Stimulated activated CD4-positive, alpha-beta T cell treated with anti-CD3 and anti-CD28 coated beads, TNF-alpha, amount 100 ng/mL, for 1 hour (primary cell): ENCODE measurements at places on chromosomes 3 and 15.

DNA sequence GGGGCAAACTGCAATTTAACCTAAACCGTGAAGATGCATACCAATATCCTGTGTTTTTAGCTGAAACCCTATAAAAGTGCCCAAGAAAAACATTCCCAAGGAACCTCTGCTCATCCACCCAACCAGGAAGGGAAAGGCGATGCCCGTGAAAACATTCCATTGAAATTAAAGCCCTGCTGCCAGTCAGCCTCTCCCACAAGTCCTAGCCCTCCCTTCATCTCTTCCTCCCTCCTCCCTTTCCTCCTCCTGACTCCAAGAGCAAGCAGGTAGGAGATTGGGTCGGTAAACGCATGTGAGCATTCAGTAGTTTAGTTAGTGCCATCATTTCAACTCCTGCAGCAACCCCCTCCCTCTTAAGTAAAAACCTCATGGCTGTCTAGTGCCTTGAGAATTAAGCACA, 27.7 kb downstream of the HES1 start:
- no peak for DNase-seq

- no peak for DNase-seq
Measured at GRCh38 chr3:139238281-139239030, 105.4 kb upstream of the MRPS22 start.

GRCh38 chr15:99138491-99138982, 33.7 kb downstream of the SYNM start:
- no peak for DNase-seq

DNA sequence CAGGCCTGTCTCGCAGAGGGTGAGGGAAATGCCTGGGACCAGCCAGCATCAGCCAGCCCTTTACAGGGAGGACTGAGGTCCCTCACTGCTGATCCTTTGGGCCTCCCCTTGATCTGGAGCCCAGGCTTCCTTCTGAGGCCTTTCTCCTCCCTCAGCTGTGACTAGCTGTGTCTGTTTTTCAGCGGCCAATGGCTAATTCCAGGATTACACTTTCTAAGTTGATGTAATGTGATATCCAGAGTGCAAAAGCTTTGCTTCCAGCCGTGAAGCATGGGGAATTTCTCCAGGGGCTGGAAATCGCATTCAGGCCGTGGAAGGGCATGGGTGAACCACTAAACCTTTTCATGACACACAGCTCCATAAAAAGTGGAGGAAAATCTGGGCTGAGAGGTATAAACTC, 157.6 kb downstream of the SHQ1 start:
- no peak for DNase-seq

- no peak for DNase-seq
Measured at GRCh38 chr15:45128971-45129639, 574 bp downstream of the DUOXA1 start.

DNA sequence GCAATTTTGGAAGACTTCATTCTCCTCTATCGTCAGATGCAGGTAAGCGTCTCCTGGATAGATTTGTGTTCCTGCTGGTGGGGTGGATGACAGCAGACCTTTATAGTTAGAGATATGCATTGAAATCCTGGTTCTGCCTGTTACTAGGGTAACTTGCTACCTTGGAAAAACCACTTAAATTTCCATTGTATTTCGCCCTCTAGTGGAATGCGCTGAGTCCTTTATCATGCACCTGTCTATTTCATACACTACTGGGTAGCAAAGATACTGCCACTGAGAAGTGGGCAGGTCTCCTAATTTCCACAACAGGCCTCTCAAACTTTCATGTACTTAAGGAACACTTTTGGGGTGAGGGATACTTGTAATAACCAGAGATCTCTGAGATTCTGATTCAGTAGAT, 209.5 kb upstream of the SUCLG2 start:
- no peak for DNase-seq

DNA sequence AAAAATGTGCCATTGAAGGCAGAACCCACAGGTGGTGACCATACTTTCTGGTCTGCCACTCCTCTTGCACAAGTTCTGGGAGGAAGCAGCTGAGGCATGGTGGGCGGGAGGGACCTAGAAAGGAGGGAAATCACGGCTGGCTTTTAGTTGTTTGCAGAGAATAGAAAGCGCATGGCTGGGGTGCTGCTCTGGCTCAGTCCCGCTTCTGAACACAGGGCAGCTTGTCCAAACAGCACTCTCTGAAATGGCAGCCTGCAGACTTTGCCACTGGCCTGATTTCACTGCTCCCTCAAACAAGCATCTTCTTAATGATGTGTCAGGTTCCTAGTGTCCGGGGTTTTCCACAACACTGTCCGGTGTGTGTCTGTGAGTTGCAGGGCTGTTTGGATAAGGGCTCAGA, 76.7 kb downstream of the AAGAB start:
- no peak for DNase-seq

DNA sequence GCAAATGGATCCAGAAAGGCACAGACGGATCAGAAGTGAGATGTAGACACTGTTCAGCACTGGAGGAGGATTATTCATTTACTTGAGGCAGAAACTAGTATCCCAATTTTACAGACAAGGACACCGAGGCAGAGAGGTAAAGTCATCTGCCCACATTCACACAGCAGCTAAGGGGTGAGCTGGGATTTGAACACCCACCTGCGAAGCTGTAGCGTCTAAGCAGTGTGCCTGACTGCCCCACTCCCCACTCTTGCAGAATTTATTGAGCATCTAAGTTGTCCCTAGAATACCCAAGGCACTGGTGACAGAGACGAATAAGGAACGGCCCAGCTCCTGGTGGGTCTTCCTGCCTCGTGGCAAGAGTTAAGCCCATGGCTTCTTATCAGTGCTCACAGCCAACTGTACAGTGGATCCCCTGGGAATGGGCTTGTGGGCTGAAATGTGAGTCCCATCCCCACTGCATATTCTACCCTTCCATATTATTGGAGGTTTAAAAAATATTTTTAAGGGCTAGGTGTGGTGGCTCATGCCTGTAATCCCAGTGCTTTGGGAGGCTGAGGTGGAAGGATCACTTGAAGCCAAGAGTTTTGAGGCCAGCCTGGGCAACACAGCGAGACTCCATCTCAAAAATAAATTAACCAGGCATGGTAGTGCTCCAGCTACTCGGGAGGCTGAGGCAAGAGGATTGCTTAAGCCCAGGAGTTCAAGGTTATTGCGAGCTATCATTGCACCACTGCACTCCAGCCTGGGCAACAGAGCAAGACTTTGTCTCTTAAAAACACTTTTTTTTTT, 77.6 kb downstream of the IQSEC1 start:
- DNase-seq: no peak

DNA sequence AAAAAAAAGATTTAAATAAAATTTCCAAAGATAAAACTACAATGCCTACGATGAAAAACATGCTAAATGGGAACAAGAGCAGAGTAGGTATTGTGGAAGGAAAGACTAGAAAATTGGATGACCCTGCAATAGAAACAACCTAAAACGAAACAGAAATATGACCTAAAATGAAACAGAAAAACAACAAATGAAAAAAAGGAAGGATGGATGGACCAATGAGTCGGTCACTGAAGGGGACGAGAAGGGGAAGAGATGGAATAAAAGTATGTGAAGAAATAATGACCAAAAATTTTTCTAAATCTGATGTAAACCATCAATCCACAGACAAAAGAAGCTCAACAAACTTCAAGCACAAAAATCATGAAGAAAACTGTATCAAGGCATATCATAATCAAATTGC, 44.8 kb downstream of the TBC1D2B start:
- no peak for DNase-seq

DNA sequence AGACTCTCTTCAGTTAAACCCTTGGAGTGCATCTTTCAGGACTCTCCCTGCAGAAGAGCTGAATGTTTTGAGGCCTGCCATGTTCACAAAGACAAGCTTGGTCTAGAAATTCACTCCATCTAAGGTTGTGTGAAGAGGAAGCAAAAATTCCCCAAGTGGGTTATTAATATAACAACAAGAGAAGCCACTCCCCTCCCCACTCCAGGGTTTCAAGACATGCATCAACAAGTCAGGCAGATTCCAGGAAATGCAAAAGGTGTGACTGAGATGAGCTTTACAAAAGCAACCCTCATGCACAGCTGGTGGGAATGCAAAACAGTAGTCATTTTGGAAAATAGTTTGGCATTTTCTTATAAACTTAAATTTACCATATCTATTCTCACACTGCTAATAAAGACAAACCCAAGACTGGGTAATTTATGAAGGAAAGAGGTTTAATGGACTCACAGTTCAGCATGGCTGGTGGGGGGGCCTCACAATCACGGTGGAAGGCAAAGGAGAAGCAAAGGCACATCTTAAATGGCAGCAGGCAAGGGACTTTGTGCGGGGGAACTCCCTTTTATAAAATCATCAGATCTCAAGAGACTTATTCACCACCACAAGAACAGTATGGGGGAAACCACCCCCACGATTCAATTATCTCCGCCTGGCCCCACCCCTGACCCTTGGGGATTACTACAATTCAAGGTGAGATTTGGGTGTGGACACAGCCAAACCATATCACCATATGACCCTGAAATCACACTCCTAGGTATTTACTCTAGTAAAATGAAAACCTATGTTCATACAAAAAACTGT, 31.3 kb downstream of the TARS3 start:
- no peak for DNase-seq

DNA sequence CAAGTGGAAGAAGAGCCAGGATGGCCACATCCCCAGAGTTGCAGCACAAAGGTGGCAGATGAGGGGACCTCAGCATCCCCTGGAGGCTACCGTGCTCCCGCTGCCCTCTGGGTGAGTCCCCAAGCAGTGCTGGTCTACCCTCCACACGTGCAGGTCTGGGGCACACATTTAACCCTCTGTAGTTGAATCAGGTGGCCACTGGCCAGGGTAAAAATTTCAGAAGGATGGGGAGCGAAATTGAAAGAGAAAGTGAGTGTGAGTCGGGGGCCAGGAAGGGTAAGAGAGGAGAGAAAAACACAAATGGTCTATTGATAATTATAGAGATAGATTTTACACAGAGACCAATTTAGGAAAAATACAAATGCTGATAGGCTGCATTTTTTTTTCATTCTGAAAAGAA, 139.5 kb upstream of the EIF1B start:
- DNase-seq: no peak

DNA sequence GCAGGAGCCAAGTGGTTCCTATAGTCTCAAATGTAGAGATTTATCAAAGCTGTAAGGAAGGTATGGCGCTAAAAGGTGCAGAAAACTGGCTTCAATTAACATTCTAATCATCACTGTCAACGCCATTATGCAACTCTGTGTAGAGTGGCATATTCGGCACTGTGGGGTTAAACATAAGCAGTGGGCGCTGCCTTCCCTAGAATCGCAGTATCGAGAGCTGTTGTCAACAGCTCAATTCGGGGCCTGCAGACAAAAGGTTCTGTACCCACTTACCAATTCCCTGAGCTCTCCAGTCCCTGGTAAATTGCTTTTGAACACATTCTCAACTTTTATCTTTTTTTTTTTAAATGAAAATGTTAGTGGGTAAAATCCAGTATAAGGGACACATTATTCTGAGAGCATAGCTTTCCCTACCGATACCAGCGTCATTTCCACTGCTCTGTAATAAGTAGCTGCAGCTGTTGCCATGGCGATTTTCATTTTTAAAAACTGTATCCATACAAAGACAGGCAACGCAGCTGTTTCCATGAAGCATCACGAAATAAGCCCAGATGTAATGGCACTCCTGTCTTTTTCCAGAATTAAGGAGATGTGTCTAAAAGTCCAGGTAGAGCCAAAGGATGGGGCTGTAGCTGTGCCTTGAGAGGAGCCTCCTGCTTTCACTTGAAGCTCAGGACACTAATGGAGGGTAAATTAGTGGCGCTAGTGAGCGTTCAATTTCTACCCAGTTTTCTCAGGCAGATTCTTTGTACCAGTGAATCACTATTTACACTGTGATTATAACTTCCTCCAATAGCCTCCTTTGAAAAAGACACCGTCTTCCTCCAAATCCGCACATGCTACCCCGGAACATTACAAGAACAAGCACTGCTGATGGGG, 250.3 kb downstream of the SLC9A9 start:
- no peak for DNase-seq

- no peak for DNase-seq
Measured at GRCh38 chr15:94968133-94968532, 736.8 kb downstream of the MCTP2 start.
